ENCODE measurements at places on chromosomes 13 and 19. TPM values are rescaled to one million over a fixed set of nuclear protein-coding genes. Genes with fewer than 3 reads are reported as not detected.

Gene REXO1
- 9.4 TPM for total RNA-seq

DNA sequence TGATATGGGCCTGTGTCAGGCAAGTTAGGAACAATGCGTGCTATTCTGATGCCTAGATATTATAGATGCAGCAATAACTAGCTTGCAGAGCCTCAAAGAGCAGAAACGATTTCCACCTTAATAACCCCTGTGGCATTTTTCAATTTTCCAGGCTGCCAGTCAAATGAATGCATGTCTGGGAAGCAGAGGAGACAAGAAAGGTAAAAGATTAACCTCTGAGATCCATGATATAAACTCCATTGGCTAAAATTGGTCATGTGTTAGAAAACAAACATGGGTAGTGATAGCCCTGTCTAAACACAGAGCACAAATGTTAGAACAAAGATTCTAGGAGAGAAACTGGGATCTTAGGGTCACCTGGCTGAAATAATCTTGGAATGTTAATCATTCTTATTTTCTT is 811.1 kb downstream of the DIAPH3 start:
- peak; percentile 18 for DNase-seq

Gene SLAIN1
- not detected for total RNA-seq

Gene RFXAP
- total RNA-seq, result 3.8 TPM

DNA sequence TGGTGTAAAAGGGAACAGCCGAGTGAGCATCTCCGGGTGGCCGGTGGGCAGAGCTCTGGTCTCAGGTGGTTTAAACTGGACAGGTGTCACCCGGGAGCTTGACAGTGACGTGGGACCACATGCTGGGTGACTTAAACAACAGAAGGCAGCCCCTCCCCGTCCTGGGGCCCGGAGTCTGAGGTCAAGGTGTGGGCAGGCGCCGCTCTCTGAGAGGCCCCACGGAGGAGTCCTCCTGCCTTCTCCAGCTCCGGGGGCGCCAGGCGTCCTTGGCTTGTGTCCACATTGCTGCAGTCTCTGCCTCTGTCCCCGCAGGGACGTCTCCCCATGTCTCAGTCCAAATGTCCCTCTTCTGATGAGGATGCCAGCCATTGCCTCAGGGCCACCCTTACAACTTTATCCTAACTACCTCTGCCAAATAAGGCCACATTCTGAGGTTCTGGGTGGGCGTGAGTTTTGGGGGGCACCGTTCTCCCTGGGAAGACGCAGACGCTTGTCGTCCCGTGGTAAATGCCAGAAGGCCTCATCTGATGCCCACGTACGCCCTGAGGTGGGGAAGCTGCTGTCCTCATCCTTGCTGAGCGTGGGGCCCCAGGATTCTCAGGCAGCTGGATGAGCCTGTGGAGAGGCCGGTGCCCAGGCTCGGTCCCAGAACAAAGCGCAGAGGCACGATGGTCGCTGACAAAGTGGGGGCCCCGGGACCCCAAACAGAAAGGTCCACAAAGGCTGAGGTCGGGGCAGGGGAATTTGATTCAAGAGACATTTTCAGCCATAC is 12.9 kb downstream of the GZMM start:
- DNase-seq, result no peak

DNA sequence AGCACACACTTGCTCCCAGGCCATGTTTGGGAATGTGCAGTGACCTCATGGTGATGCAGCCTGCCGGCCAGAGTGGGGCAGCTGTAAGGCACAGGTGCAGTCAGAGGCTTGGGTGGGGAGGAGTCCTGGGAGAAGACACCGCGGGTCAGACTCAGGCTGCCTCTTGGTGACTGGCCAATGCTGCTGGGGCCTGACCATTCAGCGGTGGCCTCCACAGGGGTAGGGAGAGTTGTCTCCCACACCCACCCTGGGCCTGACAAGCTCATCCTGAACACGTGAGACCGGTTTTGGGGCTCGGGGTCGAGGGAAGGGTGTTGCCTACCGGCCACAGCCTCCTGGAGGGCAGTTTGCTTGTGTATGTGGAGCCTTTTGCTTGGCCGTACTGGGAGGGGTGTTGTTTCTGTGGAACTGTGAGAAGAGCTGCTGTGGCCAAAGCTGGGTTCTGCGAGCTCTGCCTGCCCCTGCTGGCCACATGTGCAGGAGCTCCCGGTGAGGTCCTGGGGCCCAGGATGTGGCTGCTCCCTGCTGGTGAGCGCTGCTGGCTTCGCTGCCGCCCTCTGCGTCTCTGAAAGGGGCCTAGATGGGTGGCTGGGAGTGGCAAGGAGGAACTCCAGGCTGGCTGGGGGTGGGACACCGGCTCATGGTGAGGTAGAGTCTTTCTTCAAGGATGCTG is 22.1 kb downstream of the UPF1 start:
- DNase-seq, result peak; percentile 89

GRCh38 chr19:400976-401865 is 7.7 kb downstream of the C2CD4C start:
- peak; percentile 85 for DNase-seq

Gene NLRP4
- not detected for total RNA-seq

Gene ONECUT3
- total RNA-seq, result not detected

Gene CERS1
- 0.36 TPM for total RNA-seq

DNA sequence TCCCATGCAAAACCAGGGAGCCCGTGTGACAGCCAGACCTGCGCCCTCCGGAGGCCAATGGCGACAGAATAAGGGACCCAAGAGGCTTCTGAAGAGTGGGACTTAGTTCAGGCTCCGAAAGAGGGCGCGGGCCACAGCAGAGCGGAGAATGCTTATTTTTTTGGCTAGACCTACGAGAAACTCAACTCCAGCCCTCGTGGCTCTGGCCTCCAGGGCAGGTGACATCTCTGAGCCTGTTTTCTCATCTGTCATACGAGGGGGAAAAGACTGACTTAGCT is 23.0 kb downstream of the DPP9 start:
- no peak for DNase-seq

Gene CPT1C
- total RNA-seq, result 17.0 TPM

DNA sequence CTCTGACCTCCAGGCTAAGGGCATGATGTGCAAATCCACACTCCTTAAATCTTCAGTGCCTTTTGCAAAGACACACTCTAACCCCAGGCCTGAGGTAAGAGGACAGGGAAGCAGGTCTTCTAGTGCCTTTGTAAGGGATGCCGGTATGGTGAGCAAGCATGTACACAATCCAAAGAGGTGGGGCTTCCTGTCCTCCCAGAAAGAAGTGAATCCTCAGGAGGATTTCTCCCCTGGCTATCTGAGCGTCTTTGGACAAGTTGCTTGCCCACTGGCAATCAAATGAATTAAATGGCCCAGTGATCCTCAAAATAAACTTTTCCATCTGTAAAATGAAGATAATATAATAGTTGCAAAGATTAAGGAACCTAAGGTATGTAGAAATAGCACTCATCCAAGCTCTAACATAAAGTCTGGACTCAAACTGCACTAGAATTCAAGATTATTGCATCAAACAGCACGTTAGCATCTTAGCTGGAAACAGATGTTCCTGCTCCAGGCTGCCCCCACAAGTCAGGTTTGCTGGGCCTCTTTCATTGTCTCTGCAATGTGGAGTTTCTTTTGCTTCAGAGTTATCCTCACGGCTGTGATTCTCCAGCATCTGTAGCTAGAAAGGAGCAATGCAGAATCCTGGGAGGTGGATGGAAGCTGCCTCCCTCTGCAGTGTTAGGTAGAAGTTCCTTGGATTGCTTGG is 249.6 kb downstream of the TSHZ3 start:
- no peak for DNase-seq

Gene NALCN
- 10.6 TPM for total RNA-seq

GRCh38 chr13:50758796-50759195 is 84.7 kb downstream of the DLEU7 start:
- DNase-seq, result peak; percentile 32
